H1 (cell line): ENCODE measurements at places on chromosomes 11 and 22. TPM values are rescaled to one million over a fixed set of nuclear protein-coding genes. Genes with fewer than 3 reads are reported as not detected.
A peak's percentile ranks its signal among the peaks of the same experiment; 100 is the strongest.

- DNase-seq, result no peak
- H3K27me3 ChIP-seq, result no peaks in the 10 kb centered on the region
- no peaks in the 10 kb centered on the region for H3K4me1 ChIP-seq
- no peak overlapping the region for H3K4me3 ChIP-seq
- no peaks in the 10 kb centered on the region for H3K36me3 ChIP-seq
- H3K27ac ChIP-seq, result no peak overlapping the region
Observed at GRCh38 chr11:103420593-103420992, 311.4 kb downstream of the DYNC2H1 start.

DNA sequence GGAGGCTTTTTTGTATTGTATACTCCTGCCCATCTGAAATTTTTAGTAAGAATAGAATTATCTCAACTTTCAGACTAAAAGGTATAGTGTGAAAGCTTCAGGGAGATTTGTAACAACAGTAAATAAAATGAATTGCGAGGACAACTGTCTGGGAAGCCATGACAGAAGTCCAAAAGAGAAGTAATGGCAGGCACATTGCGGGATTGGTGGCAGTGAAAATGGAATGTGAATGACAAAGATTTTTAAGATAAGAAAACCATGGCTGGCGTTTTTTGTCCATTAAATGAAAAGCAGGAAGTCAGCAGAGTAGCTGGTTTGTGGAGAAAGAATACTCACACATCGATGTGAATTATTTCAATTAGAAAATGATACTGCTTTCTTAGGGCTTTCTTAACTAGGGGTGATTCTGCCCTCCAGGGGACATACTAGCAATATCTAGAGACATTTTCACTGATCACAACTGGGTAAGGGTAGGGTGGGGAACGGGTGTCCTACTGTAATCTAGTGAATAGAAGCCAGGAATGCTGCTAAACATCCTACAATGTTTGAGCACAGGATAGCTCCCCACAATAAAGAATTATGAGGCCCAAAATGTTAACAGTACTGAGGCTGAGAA, 1.6 kb downstream of the NPAT start:
- no peak for DNase-seq
- peaks cover 4% of the 10 kb centered on the region for H3K4me1 ChIP-seq
- H3K27me3 ChIP-seq, result no peaks in the 10 kb centered on the region
- H3K4me3 ChIP-seq, result peak overlapping the region; percentile 91; the same call in 1 of the 2 replicates

The SCUBE2 gene
- polyA plus RNA-seq, result 0.29 and 1.1 TPM in 2 replicates

DNA sequence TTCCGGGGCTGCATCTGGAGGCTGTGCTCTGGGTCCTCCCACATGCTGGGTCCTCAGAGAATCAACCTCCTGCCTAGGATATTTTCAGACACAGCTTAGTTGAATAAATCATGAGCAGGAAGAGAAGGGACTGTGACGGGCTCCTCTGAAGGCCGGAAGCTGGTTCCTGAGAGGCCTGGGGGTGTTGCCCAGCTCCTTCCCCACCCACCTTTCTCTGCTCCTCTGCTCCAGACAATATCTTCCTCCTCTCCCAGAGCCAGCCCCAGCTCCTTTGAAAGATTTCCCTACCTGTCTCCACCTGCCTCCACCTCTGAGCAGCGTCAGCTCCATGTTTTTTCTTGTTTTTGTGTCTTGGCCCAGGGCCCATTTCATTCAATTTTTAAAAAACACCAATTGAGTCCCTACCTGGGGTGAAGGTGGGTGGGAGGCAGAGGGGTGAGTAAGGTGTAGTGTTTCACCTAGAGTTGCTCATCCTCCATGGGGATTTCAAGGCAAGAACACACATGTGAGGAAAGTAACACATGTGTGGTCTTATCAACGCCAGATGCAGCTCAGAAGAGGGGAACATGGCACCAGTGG, 24.8 kb upstream of the THY1 start:
- H3K4me1 ChIP-seq, result no peaks in the 10 kb centered on the region
- no peak for DNase-seq
- H3K27ac ChIP-seq, result no peak overlapping the region
- H3K4me3 ChIP-seq, result no peak overlapping the region
- 0 out of 2 replicates have a peak, but pooled peaks cover 3% of the 10 kb centered on the region for H3K27me3 ChIP-seq
- H3K36me3 ChIP-seq, result no peaks in the 10 kb centered on the region

- no peak for DNase-seq
- no peaks in the 10 kb centered on the region for H3K4me1 ChIP-seq
- H3K27ac ChIP-seq, result no peak overlapping the region
Observed at GRCh38 chr11:98056945-98057344, 963.8 kb upstream of the CNTN5 start.

- H3K4me1 ChIP-seq, result no peaks in the 10 kb centered on the region
- H3K27me3 ChIP-seq, result no peaks in the 10 kb centered on the region
- H3K27ac ChIP-seq, result no peak overlapping the region
- H3K4me3 ChIP-seq, result no peak overlapping the region
- no peak for DNase-seq
Observed at GRCh38 chr11:109088086-109088485, 333.9 kb upstream of the C11orf87 start.

DNA sequence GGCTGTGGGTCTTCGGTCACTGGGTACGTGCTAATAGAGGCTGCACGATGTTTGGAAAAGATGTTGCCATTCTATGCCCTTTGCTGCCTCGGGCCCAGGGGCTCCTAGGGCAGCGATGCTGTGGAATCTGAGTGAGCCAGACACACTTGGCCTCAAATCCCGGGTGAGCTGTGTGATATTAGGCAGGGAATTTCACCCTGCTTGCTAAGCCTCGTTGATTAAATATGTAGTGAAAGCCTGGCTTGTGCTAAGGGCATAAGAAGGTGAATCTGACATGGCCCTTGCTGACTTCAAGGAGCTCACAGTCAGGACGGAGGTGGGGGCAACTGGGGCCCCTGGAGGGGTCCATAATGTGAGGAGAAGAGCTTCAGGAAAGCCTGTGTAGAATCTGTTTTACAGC, 5.4 kb upstream of the HMOX1 start:
- no peak for DNase-seq
- no peaks in the 10 kb centered on the region for H3K36me3 ChIP-seq
- H3K27me3 ChIP-seq, result no peaks in the 10 kb centered on the region

GRCh38 chr22:17120281-17120680, 879 bp downstream of the TMEM121B start:
- H3K4me1 ChIP-seq, result peaks cover 12% of the 10 kb centered on the region
- no peak overlapping the region for H3K27ac ChIP-seq
- H3K4me3 ChIP-seq, result peak overlapping the region; percentile 15

DNA sequence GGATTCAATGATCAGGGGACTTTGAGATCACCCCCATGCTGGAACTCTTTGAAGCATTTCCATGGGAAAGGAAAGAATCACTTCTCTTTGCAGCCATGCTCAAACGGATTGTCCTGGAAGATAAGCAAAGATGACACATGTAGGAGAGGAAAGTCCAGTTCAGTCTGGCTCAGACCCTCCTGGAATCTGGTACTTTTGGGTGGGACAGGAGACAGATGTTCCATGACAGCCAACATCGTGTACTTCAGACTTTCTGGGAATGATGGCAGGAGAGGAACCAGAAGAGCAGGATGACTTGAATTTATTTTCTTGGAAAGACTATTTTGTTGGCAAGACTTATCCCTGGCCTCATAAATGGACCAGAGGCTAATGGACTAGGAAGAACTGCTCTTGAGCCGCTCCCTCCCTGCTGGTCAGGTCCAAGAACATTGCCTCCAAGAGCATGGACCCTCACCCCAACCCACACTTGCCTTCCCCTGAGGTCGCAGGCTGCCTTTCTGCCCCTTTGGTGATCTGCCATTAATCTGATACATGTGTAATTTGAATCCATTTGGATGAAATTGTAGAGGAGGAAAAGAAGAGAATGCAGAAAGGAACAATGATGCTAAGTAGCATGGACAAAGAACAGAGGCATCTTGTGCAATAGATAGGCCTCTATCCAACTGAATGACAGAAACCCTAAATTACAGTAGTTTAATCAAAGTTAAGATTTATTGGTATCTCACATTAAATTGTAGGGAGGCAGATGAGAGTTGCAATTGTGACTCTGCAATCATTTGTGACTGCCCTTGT, 201.0 kb downstream of the SNX19 start:
- no peaks in the 10 kb centered on the region for H3K27me3 ChIP-seq
- no peaks in the 10 kb centered on the region for H3K36me3 ChIP-seq
- no peak for DNase-seq
- no peaks in the 10 kb centered on the region for H3K4me1 ChIP-seq
- H3K27ac ChIP-seq, result no peak overlapping the region

The ASRGL1 gene
- 19.9 and 24.0 TPM in 2 replicates for polyA plus RNA-seq

DNA sequence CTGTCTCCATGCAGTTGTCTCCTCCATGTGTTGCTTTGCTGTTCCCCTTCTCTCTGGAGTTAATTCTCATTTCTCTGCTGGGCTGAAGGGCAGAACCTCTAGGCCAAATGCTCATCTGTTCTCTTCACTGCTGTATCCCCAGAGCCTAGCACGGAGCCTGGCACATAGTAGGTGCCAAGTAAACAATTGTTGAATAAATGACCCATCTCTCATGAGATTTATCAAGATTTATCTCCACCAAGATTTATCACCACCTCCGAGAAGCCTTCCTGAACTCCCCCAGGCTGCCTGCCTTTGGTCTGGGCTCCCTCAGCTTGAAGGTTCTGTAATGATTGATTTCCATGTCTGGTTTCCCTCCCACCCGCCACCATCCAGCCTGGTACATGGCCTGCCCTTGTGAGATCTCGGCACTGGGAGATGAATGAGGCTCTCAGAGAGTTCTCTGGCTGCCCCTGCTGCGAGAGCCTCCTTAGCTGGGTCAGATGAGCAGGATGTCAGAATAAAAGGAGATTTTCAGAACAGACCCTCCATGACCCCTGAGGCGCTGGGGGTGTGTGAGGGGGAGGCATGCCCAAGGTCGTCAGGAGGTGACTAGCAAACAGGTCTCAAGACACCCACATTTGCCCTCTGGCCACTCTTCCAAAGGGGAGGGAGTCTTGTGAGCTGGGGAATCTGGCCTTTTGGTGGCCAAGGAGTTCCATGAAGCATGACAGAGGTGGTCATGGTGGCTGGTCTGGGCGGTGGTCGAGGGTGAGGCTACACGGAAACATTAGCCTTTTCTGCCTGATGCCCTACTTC, 2.4 kb upstream of the GDPD5 start:
- DNase-seq, result no peak
- no peaks in the 10 kb centered on the region for H3K36me3 ChIP-seq
- H3K4me3 ChIP-seq, result no peak overlapping the region
- H3K27ac ChIP-seq, result no peak overlapping the region
- peaks cover 5% of the 10 kb centered on the region; the same call in 1 of the 2 replicates for H3K4me1 ChIP-seq

- H3K27me3 ChIP-seq, result no peaks in the 10 kb centered on the region
- H3K4me1 ChIP-seq, result no peaks in the 10 kb centered on the region
- no peak overlapping the region for H3K27ac ChIP-seq
- H3K4me3 ChIP-seq, result no peak overlapping the region
- peak; percentile 91 for DNase-seq
Observed at GRCh38 chr11:62324731-62325556, 12.3 kb upstream of the ASRGL1 start.

The CHRDL2 gene
- 0.26 and 0.49 TPM in 2 replicates for polyA plus RNA-seq
